ENCODE measurements at places on chromosomes 11 and 22.

GRCh38 chr11:67054346-67054835 lies 2.3 kb upstream of the RHOD start:
- no peak for DNase-seq

GRCh38 chr11:116421529-116422185 lies 351.1 kb downstream of the BUD13 start:
- DNase-seq, result no peak

DNA sequence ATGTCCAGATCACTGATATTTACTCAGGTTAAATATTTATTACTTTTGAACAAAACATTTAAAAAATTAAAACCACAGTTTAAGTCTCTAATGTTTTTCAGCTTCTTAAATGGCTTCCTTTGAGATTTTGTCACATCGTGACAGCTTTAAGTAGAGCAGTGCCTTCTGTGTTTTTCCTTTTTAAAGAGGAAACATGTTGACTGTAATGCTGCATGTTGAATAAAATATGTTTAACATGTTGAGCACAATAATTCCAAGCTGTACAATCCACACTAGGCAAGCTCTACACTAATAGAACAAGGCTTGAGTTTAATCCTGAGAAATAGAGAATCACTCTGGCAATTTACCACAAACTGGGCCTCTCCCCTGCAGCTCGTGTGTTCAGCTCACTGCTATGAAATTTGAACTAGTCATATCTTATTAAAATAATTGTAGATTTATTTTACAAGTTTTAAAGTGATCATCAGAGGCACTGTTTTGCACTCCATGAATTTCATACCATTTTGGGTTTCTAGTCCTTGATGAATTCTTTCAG lies 368.3 kb downstream of the SOX6 start:
- DNase-seq, result no peak

GRCh38 chr11:60945295-60945667 lies 6.7 kb downstream of the SLC15A3 start:
- no peak for DNase-seq

- DNase-seq, result no peak
These were observed 1.0 kb upstream of the GLB1L3 start for GRCh38 chr11:134275188-134275533.

- DNase-seq, result no peak
These were observed 6.8 kb upstream of the OR8B3 start for GRCh38 chr11:124405581-124405980.

- DNase-seq, result no peak
These were observed 30.3 kb upstream of the ABCC8 start for GRCh38 chr11:17506942-17507341.

DNA sequence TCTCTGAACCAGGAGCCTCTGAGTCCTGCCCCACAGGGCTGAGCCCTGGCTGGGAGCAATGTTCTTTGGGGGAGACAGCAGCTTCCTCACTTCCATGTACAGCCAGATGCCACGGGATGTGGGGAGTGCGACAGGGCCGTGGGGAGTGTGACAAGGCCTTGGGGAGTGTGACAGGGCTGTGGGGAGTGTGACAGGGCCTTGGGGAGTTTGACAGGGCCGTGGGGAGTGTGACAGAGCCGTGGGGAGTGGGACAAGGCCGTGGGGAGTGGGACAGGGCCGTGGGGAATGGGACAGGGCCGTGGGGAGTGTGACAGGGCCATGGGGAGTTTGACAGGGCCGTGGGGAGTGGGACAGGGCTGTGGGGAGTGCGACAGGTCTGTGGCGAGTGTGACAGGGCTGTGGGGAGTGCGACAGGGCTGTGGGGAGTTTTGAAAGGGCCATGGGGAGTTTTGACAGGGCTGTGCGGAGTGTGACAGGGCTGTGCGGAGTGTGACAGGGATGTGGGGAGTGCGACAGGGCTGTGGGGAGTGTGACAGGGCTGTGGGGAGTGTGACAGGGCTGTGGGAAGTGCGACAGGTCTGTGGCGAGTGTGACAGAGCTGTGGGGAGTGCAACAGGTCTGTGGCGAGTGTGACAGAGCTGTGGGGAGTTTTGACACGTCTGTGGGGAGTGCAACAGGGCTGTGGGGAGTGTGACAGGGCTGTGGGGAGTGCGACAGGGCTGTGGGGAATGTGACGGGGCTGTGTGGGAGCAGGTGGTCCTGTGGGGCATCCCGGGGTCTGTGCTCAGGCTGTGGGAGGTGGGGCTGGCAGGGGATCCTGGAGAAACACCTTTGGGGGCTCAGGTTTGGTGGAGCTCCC lies 6.6 kb upstream of the KRTAP5-6 start:
- no peak for DNase-seq

- DNase-seq, result no peak
These were observed 96.1 kb downstream of the MAML2 start for GRCh38 chr11:96246718-96247552.
